ENCODE measurements at places on chromosomes 2 and 18.

DNA sequence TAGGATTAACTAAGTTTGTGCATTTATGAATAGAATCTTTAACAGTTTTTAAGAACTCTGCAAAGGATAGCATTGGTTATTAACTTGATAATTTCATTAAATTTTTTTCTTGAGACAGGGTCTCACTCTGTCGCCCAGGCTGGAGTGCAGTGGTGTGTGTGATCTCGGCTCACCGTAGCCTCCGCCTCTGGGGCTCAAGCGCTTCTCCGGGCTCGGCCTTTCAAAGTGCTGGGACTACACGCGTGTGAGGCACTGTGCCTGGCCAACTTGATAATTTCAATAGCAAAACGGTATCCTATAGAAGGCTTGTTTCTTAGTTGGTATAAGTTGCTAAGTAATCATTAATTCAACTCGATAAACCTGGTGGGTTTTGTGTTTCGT, 38.0 kb downstream of the ADNP2 start:
- no peak for DNase-seq

- no peak for DNase-seq
Measured at GRCh38 chr18:51236225-51236624, 38.7 kb upstream of the MEX3C start.

GRCh38 chr2:205474741-205475415, 207.4 kb upstream of the NRP2 start:
- DNase-seq, result no peak

DNA sequence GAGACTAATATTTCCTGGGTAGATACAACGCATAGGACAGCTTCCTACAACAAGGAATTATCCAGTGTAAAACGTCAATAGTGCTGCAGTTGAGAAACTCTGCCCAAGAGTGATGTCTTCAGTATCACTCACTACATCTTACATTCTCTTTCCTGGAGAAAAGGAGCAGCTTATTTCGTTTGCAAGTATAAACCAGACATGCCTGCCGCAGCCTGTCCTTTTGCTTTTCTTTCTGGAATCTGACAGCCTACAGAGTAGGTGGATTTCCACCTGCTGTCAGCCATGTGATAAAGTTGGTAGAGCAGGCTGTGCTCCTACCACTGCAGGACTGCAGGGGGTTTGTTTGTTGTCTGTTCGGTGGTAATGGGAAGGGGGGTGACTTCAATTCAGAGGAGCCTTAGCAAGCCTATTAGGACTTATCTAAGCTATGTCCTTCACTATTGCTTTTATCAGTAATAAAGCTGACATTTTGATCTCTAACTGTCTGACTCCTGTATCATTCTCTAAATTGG, 439.1 kb downstream of the GRB14 start:
- no peak for DNase-seq

DNA sequence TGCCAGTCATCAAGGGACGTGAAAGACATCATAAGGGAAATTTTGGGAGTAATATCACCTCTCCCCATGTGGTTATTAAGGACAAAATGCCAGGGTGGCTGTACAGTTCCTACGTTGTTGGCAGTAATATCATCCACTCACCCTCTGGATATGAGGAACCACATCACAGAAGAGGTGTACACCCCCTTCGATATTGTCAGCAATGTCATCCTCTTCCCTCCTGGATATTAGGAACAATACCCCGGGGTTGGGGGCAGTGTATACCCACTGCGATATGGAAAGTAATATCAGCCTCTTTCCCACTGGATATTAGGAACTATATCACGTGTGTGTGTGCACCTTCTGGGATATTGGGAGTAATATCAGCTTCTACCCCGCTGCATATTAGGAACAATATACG, 1933.3 kb downstream of the SUCLG1 start:
- DNase-seq, result no peak

DNA sequence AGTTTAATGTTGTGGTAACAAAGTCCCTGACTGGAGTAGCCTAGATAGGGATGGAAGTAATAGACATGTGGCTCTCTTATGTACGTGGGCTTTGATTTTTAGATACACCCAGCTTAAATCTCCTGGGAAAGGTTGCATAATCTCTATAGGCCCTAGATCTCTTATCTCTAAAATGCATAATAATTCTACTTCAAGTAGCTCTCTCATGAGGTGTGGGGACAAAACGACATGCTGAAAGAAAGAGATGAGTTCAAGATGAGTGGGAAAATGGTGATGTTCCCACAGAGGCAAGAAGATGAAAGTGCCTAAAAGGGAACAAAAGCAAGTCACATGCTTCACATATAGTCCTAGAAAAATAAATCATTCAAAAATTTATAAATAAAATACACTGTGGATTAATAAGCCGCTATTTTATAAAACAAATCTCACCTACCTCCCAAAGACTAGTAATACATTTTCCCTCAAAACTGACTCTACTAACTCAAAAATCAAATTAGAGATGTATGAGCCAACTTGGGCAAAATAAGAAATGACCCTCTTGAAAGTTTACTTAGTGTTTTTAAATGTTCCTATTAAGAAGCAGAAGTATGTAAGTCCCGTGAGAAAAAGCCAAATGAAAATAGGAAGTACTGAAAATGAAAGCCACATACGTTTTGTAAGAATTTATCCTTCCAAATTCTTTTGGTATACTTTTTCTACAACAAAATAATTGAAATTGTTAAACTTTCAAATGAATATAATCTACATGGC, 148.2 kb upstream of the ITGA4 start:
- no peak for DNase-seq

DNA sequence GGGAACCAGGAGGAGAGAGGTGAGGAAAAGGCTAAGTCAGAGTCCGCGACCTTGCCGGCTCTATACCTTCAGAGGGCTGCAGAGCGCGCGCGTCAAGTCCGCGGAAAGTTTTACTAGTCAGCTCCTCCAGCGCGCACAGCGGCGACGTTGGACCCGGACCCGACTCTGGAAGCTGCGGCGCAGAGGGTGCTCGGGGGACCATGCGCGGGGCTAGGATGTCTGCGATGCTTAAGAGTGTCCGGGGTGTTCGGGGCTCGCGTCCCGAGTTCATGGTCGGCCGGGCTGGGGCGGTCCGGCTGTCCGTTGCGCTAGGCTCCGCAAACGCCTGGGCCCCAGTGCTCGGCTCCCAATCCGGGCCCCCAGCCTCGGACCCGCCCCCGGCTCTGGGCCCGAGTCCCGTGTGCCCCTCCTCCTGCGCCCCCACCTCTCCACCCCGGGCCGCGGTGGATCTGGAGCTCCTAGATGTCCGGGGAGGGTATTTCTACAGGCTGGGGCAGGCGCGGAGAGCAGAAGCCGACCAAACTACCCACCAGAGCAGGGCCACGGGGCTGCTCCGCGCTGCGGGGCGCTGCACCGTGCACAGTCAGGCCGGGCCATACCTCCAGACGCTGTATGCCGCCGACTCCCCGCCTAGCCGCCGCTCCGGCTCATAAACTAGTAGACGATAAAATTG, at the start of gene LBX2:
TSS of gene LBX2 (minus strand) at position 337 of the 673 bp plus-strand sequence. CDS start at position 271, 66 bp downstream.
- no peak for DNase-seq

- DNase-seq, result no peak
Measured at GRCh38 chr2:16816016-16816415, 150.4 kb upstream of the CYRIA start.
